ENCODE measurements at places on chromosomes 4 and X.

DNA sequence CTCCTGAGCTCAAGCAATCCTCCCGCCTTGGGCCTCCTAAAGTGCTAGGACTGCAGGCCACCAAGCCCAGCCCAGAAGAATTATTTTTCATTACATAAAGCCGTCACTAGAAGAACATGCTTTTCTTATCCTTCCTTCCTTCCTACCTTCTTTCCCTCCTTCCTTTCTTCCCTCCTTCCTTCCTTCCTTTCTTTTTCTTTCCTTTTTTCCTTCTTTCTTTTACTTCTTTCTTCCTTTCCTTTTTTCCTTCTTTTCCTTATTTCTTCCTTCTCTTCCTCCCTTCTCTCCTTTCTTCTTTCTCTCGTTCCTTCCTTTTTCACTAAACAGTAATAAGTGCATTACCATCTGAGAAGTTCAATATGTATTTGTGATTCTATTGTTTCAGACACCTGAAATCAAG, 121.4 kb downstream of the ATP10D start:
- no peak for DNase-seq

GRCh38 chr4:148800336-148800885, 358.2 kb upstream of the NR3C2 start:
- no peak for DNase-seq

DNA sequence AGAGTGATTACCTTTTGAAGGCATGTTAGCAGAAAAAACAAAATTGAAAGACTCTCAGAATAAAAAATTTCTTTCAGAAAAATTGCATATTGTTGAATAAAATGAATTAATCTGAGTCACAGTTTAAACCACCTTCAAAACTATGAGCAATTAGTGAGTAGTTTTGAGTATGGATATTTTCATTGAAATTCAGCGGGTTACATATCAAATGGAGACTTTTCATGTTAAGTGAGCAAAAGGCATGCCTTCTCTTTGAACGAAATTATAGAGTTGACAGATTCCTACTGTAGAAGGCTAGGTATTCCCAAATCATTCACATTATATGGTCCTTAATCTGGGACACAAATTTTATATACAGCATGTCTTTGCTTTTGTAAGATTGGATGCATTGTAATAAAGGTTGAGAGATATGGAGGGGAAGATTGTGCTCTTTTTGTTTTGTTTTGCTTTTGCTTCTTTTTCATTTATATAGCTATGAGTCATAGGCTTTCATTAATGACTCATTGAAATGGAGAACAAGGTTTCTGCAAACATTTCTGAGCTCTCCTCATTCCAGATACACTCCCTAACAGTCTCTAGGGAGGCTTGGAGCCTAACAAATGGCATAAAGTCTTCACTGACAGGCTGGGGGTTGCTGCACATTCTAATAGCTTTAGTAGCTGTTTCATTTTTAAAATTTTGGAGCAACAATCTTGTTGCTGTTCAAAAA, 21.6 kb downstream of the PCDH18 start:
- no peak for DNase-seq

DNA sequence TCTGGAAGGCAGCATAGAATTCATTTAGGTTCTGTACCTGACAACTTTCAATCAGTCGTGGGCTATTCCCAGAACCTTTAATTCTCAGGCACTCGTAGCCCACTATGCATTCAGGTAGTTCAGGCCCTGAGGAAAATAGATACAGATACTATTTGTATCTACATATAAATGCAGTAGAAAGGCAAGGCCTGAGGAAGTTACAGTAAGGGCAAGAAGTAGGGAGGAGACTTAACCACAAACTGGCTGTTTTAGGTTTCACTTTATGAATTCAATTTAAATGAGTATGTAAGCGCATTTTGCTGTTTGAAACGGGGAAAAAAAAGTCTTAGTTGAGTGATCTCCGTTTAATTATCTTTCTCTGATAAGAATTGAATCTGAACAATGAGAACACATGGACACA, 529.4 kb upstream of the ATOH1 start:
- no peak for DNase-seq

GRCh38 chr4:74109870-74110605, 11.0 kb upstream of the CXCL2 start:
- DNase-seq = no peak

DNA sequence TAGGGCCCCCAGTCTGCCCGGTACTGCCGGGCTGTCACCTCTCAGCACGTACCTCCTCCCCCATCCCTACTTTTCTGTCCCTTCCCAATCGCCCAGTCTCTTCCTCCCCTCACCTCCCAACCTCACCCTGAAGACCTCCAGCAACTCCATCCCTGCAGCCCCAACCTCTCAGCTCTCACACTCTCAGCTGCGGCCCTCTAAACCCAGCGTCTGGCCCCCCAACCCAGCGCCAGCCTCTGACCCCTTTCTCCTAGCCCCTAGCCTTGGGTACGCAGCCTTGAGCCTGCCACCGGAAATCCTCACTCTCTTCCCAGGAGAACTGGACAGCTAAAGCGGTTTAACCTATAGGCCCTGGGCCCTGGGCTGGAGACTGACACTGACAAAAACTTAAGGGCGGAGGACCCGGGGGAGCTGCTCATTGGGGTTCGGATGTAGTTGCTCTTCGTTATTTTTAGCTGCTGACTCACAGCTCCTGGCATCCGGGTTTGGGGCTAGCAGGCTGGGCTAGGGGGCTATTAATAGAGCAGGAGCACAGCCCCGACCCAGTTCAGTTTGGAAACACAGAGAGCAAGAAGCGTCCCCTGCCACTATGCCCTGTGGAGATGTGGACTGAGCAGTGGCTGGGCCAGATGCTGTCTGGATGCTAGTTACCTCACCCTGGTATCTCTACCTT, 9.6 kb upstream of the DLG3 start:
- DNase-seq = no peak

DNA sequence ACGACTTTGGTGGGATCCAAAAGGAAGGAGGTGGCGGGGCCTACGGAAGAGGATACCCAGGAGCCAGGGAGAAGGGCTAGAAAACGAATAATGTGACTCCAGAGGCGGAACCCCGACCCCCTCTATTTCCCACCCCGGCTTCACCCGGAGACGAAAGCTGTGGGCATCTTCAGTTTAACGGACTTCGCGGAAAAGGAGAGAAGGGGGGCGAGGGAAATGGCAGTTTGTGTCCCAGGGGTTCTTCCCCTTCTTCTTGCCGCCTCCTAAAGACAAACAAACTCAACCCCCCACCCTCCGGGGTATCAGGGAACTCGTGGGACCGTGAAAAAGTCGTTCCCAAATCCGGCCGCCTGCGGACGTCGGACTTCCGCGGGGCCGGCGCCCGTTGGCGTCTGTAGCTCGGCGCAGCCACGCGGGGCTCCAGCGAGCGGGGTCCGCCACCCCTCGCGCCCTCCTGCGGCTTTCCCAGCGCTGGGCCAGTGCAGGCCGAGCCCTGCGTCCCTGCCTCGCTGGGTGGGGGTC, 3.6 kb upstream of the LEF1 start:
- peak; percentile 28 for DNase-seq

GRCh38 chr4:113564493-113564892, 197.0 kb downstream of the CAMK2D start:
- no peak for DNase-seq

DNA sequence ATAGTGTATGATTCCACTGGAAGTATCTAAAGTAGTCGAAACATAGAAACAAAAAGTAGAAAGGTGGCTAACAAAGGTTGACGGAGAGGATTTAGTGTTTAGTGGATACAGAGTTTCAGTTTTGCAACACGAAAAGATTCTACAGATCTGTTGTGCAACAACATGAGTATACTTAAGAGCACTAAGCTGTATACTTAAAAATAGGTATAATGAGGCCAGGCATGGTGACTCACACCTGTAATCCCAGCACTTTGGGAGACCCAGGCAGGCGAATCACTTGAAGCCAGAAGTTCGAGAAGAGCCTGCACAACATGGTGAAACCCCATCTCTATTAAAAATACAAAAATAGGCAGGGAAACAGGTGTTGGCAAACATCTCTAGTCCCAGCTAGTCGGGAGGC, 7.9 kb upstream of the ATRX start:
- no peak for DNase-seq

GRCh38 chr4:113179996-113180395, 130.5 kb downstream of the ANK2 start:
- DNase-seq = no peak

DNA sequence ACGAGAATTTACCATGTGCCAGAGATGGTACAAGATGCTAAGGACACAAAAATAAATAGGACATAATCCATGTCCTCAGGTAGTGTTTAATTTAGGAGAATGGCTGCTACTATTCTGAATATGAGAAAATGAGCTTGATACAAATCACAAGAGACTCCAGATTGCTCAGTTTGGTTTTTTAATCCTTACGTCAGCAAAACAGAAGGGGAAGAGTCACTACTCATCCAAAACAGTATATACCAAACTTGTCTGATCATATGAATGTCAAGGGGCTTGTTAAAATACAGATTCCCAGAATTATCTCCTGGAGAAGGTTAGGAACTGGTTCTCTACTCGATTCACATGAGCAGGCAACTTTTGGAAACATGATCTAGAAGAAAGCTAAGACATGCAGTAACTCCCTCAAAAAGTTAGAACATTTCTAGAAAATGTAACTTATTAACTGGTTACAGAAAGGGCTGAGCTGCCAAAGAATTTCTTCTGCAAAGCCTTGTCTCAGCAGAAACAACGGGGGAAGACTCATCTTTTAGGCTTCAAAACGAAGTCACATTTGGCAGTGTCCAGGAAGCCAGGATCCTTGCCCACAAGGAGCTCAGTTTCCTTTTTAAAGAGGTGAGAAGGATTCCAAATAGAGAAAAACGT, 3.4 kb downstream of the AIFM1 start:
- DNase-seq = no peak

GRCh38 chr4:94452476-94453371, 982 bp downstream of the PDLIM5 start:
- no peak for DNase-seq

DNA sequence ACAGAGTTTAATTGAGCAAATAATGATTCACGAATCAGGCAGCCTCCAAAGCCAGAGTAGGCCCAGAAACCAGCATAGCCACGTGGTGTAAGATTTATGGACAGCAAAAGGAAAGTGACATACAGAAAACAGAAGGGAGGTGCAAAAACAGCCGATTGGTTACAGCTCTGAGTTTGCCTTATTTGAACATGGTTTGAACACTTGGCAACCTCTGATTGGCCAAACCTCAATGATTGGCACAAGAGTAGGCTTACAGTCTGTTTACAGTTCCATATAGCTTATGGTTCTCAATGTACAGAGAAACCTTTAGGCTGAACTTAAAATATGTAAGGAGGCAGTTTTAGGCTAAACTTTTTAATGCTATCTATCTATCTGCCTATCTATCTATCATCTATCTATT, 394.8 kb downstream of the CFAP47 start:
- DNase-seq = no peak

GRCh38 chr4:40333921-40334352, 1.2 kb upstream of the CHRNA9 start:
- DNase-seq = no peak

GRCh38 chr4:61511716-61512488, 311.8 kb downstream of the ADGRL3 start:
- no peak for DNase-seq

- no peak for DNase-seq
Measured at GRCh38 chr4:109211671-109212070, 90.8 kb downstream of the COL25A1 start.

DNA sequence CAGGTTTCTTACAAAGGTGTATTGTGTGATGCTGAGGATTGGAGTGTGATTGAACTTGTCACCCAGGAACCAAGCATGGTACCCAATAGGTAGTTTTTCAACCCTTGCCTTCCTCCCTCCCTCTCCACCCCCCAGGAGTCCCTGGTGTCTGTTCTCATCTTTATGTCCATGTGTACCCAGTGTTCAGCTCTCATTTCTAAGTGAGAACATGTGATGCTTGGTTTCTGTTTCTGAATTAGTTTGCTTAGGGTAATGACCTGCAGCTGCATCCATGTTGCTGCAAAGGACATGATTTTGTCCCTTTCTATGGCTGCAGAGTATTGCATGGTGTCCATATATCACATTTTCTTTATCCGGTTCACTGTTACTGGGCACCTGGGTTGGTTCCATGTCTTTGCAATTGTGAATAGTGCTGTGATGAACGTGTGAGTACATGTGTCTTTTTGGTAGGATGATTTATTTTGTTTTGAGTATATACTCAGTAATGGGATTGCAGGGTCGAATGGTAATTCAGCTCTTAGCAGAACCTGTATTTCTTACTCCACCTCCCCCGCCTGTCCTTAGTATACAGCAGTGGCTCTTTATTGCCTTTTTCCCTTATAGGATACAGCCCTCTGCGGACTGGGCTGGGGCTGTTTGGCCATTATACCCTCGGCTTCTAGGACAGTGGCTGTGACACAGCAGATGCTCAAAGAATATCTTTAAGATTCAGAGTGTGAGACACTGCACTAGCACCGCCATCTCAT, 145.4 kb downstream of the PTTG2 start:
- DNase-seq = no peak

- DNase-seq = no peak
Measured at GRCh38 chrX:119816300-119816699, 24.9 kb upstream of the RPL39 start.

DNA sequence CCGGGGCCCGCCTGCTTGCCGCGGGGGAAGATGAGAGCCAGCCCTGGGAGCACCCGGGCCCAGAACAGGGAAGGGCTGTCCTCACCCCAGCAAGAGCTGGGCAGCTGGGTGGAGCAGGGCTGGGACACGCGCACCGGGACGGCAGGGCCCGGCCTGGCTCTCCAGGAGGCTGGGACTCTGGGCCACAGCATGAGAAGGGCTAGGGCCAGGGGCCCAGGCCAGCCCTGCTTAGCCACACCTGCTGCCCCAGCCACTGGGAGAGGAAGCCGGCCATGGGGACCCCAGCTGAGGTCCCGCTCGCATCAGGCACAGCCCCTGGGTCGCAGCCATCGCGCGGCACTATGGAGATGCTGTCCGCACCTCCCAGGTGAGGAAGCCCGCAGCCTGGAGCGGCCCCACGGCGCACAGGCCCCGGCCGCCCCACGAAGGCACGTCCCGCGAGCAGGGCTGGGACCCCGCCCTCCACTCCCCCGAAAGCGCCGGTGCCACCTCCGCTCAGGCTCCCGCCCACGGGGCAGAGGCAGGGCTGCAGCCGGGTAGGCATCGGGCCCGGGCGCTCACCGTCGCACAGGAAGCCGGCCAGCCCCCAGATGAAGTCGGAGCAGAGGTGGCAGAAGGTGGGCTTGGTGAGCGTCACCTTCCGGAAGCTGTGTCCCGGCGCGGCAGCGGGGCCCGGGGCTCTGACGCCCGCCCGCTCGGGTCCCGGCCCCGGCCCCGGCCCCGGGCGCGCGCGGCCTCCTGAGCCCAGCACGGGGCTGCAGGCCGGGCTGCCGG, 531 bp downstream of the DGKQ start:
- peak; percentile 39 for DNase-seq

- no peak for DNase-seq
Measured at GRCh38 chrX:153878969-153879653, 6.9 kb downstream of the L1CAM start.

DNA sequence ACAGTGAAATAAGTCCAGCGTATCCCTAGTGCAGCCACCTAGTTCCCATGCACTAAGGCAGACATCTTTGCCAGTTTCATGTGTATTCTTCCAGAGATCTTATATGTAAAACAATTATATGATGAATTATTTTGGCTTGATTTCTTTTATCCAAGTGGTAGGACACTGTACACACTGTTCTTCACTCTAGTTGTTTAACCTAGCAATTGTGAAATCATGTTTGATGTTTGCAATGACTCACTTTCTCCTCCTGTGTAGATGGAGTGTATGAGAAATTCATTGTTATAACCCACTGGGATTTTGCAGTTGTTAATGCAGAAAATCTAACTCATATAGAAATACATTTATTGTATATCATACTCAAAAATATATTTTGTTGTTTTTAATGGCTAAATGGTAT, 17.5 kb upstream of the TBC1D1 start:
- DNase-seq = no peak
